ENCODE measurements at places on chromosomes 2 and 18. TPM values are rescaled to one million over a fixed set of nuclear protein-coding genes. Genes with fewer than 3 reads are reported as not detected.

DNA sequence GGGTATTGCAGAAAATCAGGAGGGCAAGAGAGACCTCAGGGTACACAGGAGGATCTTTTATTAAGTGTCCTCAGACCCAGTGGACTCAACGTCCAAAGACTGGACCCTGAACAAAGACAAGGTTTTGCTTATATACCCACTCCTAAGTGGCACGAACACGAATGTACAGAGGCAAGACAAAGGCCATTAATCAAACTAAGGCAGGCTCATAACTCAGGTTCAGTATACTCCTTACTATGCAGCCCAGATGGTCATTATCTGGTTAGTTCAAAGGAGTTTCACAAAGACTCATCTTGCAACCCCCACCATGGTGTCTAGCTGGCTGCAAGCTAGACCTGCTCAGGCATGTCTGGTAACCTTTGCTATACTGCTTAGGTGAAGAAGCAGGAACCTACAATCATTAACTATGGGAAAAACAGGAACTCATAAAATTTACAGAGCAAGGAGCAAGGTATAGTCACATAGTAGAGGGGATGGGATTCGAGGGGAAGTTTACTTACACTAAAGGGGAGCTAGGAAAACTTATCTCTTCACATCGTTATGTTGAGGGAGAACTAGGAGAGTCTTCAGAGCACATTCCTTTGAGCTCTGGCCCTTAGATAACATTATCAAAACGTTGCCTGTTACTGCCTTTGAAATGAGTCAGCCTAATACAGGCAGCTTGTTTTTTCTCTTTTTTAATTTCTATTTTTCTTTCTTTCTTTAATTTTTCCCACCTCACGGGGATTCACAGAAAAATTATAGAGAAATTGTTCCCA, 33.9 kb downstream of the SLC4A3 start:
- no peak for DNase-seq

The FKBP7 gene
- total RNA-seq: 8.3 TPM

The DUSP2 gene
- total RNA-seq: 10.5 TPM

DNA sequence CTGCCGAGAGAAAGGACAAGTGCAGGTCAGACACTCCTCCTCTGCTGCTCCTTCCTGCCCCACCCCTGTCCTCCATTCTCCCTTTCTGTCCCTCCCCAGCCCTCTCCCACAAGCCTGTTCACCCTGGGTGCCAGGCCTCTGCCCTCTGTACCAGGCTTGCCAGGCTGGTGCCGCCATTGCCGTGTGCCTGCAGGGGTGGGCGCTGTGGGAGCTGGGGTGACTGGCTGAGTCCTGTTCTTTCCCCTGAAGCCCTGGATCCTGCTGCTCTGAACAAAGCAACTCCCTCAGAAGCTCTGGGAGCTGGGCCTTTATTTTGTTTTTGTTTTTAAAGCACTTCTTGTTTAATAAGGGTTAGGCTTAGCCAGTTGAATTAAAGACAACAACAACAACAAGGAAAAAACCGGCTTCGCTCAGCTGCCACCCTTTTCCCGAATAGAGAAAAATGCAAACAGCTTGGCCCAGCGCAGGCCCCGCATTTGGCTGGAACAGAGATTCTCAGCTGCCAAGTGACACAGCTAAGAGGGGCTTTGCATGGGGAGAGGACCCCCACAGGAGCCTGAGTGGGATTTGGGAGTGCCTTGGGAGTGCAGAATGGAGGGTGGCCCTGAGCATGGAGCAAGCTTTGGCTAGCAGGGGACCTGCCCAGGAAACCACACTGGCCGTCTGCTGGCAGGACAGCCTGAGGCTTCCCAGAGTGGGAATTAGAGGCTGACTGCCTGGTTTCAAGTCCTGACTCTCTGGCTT, 9.1 kb downstream of the PCARE start:
- DNase-seq: no peak

The CD226 gene
- total RNA-seq: not detected

GRCh38 chr2:206316141-206316540, 41.7 kb downstream of the ZDBF2 start:
- DNase-seq: no peak

The CYP27C1 gene
- 3.0 TPM for total RNA-seq

- DNase-seq: no peak
Observed at GRCh38 chr18:54023471-54023870, 201.0 kb downstream of the MBD2 start.

The HOXD3 gene
- total RNA-seq: not detected

The SETBP1 gene
- 3.7 TPM for total RNA-seq

The CKAP2L gene
- 15.1 TPM for total RNA-seq

The SPATS2L gene
- total RNA-seq: 146 TPM

The USP37 gene
- 21.0 TPM for total RNA-seq

The TSN gene
- 94.8 TPM for total RNA-seq

DNA sequence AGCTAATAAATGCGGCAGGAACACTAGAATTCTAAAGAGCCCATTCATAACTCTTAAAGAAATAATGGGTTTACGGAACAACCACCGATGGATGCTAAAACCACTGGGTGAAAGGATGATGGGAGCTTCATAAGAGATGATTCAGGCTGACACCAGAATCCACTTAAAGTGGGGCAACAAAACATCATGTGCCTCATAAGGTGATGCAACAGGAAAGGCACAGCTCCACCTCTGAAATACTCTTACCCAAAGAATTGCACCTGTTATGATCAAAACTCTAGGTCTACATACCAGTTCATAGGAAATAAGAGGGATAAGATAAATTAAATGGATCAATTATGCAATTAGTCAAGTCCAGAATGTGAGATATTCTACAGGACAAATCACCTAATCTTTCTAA, 131.4 kb downstream of the DHRS9 start:
- no peak for DNase-seq

DNA sequence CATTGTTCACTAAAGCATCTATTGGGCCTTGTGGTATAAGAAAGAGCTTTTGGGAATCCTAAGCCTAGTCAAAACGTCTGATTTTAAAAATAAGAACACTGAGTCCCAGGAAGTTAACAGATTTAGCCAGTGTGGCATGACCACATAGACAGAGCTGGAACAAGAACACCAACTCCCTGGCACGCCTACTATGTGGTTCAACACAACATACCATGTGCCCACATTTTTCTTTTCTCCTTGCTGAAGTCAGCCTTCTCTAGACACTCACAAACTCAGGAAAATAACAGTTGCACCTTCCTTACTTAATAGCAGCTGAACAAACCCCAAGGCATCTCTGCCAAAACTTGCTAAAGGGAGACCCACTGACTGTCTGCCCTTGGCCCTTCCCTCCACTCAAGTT, 124.8 kb downstream of the C1D start:
- no peak for DNase-seq

The PIKFYVE gene
- total RNA-seq: 41.1 TPM

The FOXD4L1 gene
- total RNA-seq: not detected

- no peak for DNase-seq
Observed at GRCh38 chr2:197472166-197472565, 18.8 kb downstream of the COQ10B start.

DNA sequence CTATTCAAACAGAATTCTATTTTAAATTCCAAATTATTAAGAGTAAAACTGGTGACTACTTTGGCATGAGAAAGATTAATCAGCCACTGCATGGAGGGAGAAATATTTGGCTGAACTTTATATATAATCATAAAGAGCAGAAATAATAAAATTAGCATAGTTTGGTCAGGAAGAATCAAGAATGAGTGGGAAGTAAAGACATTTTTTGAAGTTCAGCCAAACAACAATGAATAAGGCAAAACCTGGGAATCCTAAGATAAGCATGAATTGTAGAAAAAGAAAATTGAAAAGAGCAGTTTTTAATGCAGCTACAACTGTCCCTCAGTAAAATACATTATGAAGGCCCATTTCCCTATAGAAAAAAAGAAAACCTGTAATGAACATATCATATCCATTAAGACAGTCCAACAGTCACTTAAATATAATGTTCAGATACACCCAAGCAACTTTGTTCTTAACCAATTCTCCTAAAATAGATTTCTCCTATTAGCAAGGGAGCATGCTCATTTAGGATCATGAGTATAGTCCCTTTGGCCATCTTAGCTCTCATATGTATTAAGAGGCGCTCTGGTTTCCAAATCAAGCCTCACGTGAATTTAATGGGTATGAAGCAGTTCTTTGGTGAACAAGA, 6.5 kb downstream of the TMEM17 start:
- no peak for DNase-seq

GRCh38 chr18:58168221-58168620, 124.2 kb downstream of the NEDD4L start:
- no peak for DNase-seq

GRCh38 chr2:241611062-241611461, 25.9 kb downstream of the THAP4 start:
- DNase-seq: no peak

The GDF7 gene
- 0.19 TPM for total RNA-seq

GRCh38 chr2:10829299-10829698, 16.7 kb upstream of the PDIA6 start:
- DNase-seq: no peak

The SGPP2 gene
- not detected for total RNA-seq

DNA sequence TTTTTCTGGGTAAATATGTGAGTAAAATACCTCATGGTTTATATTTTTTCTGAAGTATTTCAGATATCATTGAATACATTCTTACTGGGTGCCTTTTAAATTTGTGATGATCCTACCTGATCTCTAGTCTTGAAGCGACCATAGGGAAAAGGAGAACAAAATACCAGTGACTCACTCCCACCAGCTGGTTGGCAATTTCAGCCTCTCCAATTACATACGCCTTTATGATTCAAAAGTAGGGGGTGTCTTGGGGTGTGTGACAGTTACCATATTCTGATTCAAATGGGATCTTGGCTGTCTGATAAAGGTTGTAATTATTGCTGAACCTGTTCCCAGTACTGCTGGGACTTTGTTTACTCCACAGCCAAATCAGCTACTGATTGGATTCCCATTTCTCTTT, 175.9 kb upstream of the NXPH2 start:
- DNase-seq: peak; percentile 12

The CSRNP3 gene
- 3.8 TPM for total RNA-seq

DNA sequence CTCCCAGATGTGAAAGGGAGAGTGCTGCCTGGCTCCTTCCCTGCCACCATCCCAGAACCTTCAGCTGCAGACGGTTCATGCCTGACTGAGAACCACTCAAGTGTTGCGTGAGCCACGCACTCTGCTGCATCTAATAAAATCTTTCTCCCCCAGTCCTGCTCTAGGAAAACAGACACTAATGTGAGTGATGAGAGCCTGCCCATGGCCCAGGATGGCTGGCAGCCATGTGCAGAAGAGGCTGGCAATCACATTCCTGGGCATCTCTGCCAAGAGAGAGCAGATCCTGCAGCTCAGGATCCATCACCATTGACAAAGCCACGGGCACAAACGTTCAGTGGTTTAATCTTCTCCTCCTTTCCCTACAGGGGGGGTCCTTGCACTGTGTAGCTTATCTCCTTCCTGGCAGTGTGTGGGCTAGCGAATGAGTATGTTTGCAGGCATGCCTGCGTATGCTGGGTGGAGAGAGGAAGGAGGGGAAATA, 477.5 kb downstream of the SLC4A3 start:
- peak; percentile 36 for DNase-seq

GRCh38 chr2:19899985-19900930, 1.5 kb downstream of the TTC32 start:
- DNase-seq: no peak

- DNase-seq: peak; percentile 80
Observed at GRCh38 chr2:36351736-36352349, 3.7 kb upstream of the CRIM1 start.

The MOCOS gene
- 7.2 TPM for total RNA-seq

DNA sequence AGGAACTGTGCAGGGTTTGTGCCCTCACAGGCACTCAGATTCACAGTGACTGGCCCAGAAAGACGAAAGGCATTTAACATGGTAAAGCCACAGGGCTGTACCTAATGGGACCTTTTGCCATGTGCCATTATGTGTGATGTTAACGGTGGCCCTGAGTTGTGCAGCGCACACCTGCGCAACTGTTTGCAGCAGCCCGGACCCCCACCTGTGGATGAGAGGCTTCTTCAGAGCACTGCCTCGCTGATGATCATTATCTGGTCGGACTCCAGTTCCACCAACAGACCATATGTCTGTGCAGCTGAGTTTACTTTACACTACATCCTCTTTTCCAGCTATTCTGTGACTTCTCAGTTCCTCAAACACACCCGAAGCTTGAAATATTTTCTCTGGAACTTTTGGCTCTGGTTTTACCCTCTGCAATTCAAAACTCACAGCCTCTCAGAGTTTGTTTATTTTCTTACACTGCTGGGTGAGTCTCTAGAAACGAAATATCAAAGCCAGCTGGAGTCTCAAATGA, 35.6 kb upstream of the UBE2F start:
- DNase-seq: no peak

- no peak for DNase-seq
Observed at GRCh38 chr18:55539240-55539639, 48.8 kb downstream of the TCF4 start.

GRCh38 chr2:48711343-48711742, 44.2 kb downstream of the LHCGR start:
- no peak for DNase-seq

DNA sequence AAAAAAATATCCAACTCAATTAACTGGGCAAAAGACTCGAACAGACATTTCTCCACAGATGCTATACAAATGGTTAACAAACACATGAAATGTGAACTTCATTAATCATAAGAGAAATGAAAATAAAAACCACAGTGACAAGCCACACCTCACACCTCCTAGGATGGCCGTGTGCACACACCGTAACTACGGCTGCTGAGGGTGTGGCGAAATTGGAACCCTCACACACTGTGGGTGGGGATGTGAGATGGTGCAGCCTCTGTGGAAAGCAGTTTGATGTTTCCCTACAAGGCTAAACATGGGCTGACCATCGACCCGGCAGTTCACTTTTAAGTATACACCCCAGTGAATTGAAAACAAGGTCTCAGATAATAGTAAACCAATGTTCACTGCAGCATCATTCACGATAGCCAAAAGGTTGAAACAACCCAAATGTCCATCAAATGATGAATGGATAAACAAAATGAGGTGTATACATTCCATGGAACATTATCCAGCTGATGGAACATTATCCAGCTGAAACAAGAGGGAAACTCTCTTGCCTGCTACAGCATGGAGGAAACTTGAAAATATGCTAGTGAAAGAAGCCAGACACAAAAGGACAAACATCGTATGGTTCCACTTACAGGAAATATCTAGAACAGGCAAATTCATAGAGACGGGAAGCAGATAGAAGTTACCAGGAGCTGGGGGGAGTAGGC, 32.2 kb downstream of the ZAP70 start:
- no peak for DNase-seq

The OLA1 gene
- 104 TPM for total RNA-seq

DNA sequence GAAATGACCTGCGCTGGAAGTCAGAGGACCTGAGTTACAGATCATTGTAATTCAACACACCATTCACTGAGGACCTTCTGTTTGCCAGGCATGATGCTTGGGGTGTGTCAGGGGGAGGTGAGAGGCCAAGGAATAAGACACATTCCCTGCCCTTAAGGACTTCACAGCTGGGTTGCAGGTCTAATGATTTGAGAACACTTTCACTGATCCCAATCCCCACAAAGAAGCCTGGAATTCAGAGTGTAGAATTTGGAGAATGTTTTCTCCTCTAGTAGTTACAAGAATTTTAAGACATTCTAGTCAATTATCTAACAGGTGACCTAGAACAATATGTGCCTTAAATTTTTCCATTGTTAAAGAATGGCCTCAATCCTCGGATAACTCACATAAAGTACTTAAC, 322.4 kb downstream of the TNS1 start:
- DNase-seq: peak; percentile 35
